ENCODE measurements at places on chromosomes 16 and 17.

GRCh38 chr17:6019959-6020358 is 50.2 kb upstream of the WSCD1 start:
- no peak for DNase-seq

DNA sequence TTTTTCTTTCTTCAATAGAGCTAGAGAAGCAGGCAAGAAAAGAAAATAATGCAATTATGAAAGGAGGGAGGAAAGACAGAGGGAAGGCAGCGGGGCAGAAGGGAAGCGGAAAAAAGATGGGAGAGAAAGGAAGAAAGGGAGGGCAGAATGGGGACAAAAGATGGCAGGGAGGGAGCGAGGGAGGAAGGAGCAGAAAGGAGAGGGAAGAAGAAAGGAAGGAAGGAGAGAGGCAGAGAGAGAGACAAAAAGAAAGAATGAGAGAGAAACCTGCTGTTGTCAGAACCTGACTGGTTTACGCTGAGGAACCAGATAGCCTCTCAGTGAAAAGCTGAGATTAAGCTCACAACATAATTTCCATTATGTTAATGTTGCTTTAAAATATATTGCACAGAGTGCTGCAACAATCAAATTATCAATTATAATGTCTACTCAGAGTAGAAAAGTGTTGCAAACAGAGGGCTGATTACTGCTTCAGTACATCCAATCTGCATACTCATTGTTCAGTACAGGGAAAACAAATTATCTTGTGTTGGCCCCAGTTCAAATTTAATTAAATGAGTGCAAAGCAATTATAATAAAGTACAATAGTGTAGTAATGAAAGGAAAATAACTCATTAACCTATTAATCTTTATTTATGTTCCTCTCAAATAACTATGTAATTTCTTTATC is 32.0 kb upstream of the TOX3 start:
- no peak for DNase-seq

GRCh38 chr17:58273453-58274104 is 7.2 kb downstream of the MPO start:
- no peak for DNase-seq

DNA sequence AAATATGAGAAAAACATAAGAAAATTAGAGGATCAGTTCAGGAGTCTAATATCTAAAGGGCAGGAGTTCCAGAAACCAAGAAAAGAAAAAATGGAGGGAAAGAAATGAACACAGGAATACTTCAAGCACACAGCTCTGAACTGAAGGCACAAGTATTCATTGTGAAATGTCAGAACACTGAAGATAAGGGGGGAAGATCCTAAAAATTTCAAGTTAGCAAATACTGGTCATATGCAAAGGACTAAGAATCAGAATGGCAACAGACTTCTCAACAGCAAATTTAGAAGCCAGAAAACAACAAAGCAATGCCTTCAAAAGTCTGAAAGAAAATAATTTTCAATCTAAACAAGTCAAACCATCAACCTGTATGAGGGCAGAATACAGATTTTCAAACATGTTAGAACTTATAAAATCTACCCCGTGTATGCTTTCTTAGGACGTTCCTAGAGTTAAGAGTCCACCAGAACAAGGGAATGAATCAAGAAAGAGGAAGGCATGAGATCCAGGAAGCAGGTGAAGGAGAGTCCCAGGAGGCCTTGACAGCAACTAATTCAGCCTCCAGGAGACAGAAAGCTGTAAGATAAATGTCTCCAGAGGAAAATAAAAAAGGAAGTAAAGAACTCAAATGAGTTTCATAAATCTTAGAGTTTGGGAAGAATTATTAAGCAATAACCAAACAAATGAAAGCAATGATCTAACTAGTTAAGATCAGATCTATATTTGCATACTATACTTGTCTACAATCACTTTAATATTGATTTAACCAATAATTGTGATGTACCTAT is 2.8 kb downstream of the BRD7 start:
- no peak for DNase-seq

DNA sequence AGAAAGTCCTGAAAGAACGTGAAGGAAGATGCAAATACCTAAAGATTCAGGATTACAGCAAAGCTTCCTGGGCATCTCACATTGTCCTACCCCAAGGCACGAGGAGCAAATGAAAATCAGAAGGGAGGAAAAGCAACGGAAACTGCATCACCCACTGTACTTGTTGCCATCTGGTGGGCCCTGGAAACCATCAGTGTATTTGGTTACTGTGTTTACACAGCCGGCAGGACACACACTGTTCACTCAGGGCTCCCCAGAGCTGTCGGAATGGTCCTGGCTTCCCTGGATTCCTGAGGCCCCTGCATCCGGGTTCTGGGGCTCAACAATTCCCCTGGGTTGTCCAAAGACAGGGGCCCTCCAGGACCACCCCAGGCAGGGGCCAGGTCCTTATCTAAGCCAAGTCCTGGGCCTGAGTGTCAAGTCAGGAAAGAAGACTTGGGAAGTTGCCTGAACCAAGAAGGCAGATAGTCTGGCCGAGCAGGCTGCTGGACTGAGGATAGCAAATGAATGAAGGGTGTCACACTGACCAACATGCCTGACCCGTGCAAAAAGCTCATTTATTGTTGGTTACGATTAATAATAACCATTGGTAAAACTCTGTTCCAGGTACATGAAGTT is 52.8 kb downstream of the SOX9 start:
- no peak for DNase-seq

GRCh38 chr16:17224879-17225281 is 245.9 kb downstream of the XYLT1 start:
- DNase-seq: peak; percentile 69

GRCh38 chr16:14198572-14198971 is 127.5 kb downstream of the MRTFB start:
- DNase-seq: no peak

DNA sequence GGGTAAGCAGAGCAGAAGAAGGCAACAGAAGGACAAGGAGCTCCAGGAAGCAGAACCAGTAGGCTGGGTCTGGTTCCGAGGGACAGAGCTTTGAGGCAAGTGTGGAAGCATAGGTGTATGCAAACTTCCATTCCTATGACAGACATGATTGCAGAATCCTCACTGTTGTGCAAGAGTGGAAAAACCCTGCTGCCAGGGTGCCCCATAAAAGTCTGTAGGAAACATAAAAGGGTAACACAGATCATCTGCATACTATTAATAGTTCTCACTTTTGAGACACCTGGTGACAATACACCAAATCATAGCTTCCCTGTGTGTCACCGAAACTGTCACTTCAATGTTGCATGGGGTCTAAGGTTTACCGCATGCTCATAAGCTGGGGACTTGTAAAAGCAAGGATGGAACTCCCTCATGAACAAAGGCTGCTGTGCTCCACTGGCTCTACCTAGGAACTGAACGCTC is 39.7 kb downstream of the ARHGAP17 start:
- no peak for DNase-seq

DNA sequence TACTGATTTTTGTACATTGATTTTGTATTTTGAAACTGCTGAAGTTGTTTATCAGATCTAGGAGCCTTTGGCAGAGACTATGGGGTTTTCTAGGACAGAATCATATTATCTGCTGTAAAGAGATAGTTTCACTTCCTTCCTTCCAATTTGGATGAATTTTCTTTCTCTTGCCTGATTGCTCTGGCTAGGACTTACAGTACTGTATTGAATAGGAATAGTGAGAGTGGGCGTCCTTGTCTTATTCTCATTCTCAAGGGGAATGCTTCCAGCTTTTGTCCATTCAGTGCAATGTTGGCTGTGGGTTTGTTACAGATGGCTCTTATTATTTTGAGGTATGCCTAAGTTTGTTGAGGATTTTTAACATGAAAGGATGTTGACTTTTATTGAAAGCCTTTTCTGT is 290.1 kb downstream of the MAP2K4 start:
- DNase-seq: no peak

- no peak for DNase-seq
These were observed 161.7 kb upstream of the SOX9 start for GRCh38 chr17:71959154-71959553.

GRCh38 chr17:40633871-40634270 is 13.7 kb downstream of the SMARCE1 start:
- DNase-seq: no peak

DNA sequence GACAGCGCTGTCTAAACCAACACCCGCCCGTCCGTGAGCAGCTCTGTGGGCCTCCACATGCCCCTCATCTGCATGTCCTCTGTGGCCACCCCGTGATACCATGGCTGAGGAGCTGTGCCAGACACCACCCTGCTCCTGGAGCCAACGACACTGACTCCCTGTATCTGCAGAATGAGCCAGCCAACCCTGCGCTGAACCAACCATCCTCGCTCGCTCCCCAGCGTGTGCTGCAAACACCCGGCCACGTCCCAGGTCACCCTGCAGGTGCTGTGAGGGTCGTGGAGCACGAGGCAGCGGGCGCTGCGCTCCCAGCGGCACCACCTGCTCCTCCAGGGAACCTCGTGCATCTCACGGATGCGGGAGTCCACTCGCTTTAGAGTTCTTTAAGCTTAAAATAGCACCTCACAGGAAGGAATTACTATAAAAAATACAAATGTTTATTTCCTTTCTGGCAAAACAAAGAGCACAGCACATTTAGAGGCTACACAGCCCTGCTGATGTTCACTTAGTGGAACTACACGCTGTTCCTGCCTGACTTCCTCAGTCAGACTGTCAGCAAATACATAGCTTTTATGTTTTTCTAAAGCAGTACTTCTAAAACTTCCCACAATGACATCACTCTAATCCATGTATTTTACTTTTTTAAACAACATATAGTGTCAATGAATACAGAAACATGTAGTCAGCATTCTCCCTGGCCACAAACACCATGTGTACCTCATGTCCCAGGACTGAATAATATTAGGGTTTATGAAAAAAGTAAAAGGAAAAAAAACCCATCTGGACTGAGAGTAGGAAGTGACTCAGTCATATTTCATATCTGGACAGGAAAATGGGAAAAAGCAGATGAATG is 43.5 kb downstream of the MAP1LC3B start:
- DNase-seq: no peak

DNA sequence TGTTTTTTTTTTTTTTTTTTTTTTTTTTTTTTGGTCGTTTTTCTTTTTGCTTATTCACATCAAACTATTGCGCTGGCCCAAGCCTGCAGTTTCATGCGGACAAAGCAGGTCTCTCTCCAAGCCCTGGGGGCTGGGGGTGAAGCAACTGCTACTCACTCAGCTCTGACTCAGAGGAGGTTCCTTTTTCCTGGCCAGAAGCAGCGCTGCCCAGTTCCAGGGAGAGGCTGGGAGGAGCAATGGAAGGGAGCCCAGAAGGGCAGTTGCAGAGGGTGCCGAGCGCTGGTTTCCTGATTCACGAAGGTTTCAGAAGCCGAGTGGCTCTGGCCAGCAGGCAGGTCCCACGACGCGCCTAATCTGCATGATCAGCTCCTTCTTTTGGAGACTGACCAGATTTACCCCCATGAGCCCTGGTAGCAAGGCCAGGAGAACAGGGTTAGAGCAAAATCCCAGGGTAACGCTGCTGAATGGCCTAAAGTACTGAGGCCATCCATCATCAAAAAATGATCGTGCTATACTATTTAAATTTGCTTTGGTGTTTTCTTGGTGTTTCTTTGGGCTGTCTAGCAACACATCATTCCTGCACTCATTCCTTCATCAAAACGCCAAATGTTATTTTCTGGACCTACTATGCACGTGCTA is 144.7 kb upstream of the SOX9 start:
- no peak for DNase-seq

GRCh38 chr17:76152591-76152990 is 11.5 kb upstream of the FOXJ1 start:
- no peak for DNase-seq

DNA sequence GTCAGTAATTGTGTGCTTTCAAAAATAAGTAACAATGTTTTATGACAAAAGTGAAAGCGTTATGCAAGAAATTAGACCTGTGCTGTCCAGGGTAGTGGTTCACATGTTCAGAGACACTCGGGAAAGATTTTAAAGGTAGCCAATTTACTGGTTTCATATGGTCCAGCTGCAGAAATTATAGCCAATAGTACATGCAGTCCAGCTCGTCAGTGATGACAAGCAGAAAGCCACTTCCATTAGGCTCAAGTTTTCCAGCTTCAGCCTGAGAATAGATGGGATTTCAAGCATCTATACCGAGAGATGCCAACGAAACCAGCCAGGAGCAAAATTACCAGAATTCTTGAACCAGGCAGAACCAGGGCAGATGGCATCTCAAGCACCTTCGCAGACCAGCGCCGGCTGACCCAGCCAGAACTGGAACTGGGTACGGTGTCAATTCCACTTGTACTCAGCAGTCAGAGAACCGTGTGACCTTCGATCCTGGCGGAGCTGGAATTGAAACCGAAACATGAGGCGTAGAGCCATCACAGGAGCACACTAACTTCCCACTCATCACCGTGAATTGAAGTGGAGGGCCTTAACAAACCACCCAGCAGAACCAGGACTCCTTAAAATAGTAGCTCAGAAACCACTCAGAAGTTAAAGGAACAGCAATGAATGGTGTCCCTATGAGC is 207.9 kb upstream of the HSBP1 start:
- DNase-seq: no peak
